ENCODE measurements at places on chromosomes 3 and 15.

GRCh38 chr3:57974796-57975388 is 33.3 kb upstream of the FLNB start:
- no peak for DNase-seq

DNA sequence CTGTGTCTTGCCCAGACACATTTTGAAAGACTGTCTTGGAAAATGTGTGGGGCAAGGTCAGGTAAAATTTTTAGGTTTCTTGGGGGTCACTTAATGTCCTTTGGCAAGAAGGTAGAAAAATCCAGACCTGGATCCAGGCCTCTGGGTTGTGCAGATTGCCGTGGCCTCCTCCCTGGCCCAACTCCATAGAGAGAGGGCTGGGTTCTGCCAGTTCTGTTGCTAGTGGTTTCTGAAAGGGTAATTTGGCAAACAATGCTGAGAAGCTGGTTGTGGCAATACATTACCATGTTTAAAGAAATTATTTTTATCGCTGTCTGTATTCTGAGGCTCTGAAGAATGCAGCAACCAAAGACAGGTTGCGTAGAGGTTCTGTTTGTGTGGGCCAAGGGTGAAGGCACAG is 20.2 kb upstream of the TMEM158 start:
- DNase-seq = no peak

GRCh38 chr3:131917006-131917405 is 117.8 kb downstream of the CPNE4 start:
- no peak for DNase-seq

DNA sequence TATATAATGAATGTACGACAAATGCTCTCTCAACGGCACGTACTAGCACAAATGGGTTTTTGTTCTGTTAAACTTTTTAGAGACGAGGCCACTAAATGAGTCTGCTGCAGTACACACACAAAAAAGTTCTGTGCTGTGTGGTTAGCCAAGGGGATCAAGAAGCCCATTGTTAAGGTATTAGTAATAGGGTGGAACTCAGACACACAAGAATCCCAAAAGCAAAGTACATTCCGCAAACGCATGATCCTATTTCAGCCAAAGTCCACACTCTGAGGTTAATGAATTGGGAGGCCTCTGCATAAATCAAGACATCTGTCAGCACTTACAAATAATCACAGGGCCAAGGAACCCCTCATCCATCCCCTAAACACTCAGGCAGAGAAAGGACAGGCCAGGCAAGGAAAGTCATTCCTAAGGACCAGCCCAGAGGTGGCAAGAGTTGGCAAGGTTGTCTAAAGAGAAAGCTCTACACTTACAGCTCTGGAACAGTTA is 12.1 kb downstream of the OSBPL10 start:
- no peak for DNase-seq

DNA sequence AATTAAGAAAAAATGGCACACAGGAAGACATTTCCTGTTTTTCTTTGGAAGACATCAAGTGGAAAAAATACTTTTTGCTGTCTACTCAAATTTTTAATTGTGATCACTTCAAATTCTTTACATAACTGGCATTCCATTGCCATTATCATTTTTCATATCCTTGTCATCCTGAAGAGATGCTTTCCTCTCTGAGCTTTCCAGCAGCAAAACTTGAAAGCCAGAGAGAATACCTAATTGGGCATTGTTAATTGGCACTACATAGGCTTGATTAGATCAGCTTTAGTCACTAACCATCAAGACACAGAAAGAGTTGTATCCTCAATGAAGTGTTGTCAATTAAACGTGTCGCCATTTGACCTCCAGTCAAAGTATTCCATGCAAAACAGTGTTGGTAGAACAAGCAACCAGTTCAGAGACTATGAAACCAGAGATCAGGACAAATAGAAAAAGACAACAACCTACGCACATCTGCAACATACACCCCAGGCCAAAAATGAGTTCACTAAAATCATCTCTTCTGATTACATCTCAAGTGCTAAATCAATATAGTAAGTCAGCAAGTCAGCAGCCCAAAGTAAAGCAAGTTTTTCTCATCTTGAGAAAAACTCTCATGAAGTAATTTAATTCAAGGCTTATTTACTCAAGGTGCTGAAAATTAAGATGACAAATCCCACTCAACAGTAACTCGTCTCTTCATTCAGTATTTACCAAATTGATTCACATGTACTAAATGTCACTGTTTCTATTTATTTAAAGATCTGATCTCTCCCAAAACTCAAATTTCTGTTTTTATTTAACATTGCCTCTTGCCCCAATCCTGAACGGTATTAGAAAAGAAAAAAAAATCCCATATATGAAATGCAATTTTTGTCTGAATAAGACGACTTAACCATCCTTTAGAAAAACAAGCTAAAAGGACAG is 123.0 kb downstream of the SUCLG2 start:
- DNase-seq = no peak

GRCh38 chr3:133404920-133405319 is 5.1 kb downstream of the BFSP2 start:
- DNase-seq = no peak

- no peak for DNase-seq
Observed at GRCh38 chr3:134394380-134394779, 20.1 kb upstream of the AMOTL2 start.

DNA sequence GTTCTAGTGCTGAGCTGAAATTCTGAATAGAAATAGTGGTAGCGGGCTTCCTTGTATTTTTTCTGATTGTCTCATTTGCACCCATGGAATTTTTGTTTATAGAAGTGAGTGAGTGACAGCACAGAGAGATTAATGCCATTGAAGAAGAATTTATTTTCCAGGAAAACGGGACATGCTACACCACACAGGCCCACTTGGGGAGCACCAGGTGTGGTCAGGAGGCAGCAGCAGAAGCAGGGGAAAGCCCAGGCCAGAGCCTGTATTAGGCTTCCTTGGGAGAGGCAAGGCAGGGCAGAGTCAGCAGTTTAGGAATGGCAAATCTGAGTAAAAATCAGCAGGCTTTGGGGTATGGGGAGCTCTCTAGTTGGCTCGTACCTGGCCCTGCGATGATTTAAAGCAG is 88.4 kb upstream of the ATP11B start:
- no peak for DNase-seq

- no peak for DNase-seq
Observed at GRCh38 chr3:127767126-127767525, 55.2 kb downstream of the MGLL start.

All from effector CD4-positive, alpha-beta T cell (primary cell).